ENCODE measurements at places on chromosomes 11 and 22.

GRCh38 chr22:40094485-40094884 is 83.2 kb upstream of the TNRC6B start:
- no peak for DNase-seq

DNA sequence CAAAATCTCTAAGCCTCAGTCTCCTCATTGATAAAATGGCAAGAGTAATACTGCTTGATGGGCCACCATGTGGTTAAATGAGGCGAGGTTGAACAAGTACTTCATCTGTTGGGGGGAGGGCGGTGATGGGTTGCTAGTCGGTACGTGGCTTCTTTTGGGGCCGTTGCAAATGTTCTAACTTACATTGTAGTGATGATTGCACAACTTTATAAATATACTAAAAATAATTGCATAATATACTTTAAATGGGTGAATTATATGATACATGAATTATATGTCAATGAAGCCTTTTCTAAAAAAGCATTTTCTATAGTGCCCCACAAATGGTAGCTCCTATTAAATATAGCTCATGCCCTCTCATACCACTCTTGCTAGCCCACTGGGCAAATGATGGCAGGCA is 6.5 kb downstream of the MS4A8 start:
- no peak for DNase-seq

DNA sequence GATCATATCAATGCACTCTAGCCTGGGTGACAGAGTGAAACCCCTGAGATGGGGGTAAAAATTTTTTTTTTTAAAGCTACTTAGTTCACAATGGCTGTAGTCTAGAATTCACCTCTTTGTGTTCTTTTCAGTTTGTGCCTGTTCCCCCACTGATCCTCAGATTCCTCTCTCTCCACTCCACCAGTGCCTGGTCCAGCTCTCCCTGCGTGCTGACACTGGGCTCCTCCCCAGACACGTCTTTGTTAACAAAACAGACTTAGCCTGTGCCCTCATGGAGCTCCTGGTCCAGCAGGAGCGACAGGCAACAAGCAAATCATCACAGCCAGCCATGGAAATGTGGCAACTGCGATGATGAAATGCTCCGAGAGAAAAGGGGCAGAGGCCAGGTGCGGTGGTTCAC is 34.0 kb downstream of the IFT27 start:
- DNase-seq: no peak

DNA sequence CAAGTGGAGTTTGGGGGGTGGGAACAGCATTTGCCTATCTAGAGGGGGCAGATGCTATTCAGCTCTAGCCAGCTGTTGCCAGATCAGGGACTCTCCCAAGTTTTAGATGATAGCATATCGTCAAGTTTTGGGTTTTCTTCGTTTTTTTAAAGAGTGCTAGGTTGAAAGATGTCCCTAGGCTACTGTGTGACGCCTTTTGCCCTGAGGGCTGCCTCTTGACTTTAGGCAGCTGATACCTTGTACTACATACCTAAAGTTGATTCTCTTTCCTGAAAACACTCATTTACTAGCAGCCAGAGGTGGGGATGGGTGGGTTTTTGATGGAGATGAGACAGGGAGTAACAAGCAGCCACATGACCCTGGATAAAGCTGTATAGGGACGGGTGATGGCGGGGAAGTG is 87.1 kb downstream of the ABTB2 start:
- no peak for DNase-seq

- DNase-seq: peak; percentile 20
Observed at GRCh38 chr11:19558189-19558986, 154.2 kb upstream of the NAV2 start.

DNA sequence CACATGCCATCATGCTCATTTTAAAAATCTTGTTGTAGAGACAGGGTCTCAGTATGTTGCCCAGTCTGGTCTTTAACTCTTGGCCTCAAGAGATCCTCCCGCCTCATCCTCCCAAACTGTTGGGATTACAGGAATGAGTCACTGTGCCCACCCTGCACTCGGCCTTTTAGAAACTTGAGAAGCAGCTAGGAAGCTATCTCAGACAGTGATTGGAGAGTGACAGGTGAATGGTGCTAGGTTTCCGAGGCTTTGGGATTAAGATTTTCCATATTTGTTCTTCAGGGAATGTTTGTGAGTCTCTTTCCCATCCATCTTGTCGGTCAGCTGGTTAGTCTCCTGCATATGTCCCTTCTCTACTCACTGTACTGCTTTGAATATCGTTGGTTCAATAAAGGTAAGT is 10.5 kb downstream of the EI24 start:
- DNase-seq: no peak

DNA sequence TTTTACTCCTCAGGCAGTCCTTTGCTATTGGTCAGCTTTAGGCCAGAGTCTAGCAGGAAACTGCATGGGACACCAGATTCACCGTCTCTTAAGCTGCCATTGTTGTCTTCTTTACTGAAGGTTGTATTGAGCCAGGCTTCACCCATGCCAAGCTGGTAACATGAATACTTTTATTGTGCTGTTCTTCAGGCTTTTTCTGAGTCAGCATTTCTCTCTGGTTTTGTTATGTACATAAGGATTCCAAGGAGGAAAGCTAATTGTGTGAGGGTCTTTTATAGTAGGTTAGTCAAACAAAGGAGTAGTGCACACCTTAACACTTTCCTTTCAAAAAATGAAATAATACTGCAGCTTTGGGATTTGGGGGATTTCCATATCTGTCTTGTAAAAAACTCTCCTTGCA is 252.8 kb downstream of the JRKL start:
- no peak for DNase-seq

DNA sequence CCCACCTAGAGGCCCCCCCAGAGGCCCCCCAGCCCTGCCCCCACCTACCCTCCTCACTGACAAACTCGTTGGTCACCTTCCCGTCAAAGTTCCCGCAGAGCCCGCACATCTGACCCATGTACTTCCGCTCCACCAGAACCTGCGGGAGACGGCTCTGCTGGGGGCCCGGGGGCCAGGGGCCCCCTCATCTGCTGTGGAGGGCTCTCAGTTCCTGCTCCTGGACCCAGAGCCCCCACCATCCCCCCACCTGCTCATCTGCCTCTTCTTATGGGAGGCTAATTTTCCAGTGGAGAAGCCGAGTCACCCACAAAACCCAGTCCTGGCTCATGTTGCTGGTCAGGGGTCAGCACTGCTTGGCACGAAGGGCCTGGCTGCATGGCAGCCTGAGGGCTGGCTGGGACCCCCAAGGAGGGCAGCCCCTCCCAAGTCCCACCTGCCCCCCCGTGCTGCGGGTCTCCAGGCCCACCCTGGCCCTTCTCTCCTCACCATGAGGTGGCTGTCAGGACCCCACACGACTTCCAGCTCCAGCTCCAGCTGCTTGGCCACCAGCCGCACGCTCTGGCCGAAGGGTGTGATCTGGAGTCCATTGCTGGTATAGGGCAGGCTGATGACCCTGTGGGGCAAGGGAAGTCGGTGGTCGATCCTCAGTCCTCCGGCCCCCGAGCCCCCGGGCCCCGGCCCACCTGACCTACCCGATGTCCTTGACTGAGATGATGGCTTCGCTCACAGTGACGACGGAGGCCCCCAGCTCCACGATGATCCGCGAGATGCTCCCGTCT is 5.2 kb downstream of the MUC6 start:
- DNase-seq: no peak

DNA sequence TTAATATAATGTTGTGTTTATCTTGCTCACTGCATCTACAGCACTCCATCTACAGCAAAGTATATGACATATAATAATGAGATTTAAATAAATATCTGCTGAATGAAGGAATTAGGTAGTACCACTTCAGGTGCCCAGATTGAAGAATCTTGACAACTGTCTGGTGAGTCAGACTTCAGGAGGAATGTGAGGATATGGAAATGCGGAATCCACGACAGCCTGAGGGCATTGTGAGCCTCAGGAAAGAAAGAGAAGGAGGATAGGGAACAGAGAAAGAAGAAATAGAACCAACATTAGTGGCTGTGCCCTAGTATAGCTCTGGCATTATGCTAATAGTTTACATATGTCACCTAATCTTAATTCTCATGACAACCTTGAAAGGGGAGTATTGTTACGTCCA is 304.4 kb downstream of the AASDHPPT start:
- DNase-seq: no peak

GRCh38 chr22:50733521-50734342 is 4.3 kb upstream of the ACR start:
- DNase-seq: no peak

GRCh38 chr11:4593739-4594138 is at the start of gene OR52I1:
TSS of gene OR52I1 (plus strand) at chr11:4594039. CDS start at chr11:4594039, 0 bp downstream.
- no peak for DNase-seq

GRCh38 chr11:59676205-59676604 is 7.4 kb upstream of the PATL1 start:
- DNase-seq: no peak

DNA sequence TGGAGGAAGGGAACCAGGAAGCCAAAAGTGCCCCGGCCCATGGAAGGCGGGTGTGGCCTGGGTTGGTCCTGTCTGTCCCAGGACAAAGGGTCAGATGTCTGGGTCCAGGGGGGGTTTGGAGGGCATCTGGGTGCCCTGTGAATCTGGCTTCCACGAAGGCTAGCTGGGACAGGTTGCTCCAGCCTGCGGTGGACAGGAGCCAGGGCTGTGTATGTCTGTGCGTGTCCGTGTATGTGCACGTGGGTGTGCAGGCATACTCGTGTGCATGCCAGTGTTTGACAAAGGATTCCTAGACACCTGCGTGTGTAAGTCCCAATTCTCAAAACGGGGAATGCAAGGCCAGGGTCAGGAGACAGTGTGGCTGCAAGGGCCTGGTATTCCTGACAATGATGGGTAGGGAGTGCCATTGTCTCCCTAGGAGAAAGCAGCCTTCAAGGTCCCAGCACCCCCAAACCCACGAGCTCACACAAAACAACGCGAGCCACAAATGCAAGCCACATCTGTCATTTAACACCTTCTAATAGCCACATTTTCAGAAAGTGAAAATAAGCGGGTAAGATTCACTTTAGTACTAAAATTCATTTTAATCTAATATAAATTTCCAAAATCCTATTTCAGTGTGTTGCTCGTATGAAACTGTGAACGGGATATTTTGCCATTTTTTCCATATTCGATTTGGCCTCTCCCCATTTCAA is 78.4 kb upstream of the WNT7B start:
- DNase-seq: no peak

DNA sequence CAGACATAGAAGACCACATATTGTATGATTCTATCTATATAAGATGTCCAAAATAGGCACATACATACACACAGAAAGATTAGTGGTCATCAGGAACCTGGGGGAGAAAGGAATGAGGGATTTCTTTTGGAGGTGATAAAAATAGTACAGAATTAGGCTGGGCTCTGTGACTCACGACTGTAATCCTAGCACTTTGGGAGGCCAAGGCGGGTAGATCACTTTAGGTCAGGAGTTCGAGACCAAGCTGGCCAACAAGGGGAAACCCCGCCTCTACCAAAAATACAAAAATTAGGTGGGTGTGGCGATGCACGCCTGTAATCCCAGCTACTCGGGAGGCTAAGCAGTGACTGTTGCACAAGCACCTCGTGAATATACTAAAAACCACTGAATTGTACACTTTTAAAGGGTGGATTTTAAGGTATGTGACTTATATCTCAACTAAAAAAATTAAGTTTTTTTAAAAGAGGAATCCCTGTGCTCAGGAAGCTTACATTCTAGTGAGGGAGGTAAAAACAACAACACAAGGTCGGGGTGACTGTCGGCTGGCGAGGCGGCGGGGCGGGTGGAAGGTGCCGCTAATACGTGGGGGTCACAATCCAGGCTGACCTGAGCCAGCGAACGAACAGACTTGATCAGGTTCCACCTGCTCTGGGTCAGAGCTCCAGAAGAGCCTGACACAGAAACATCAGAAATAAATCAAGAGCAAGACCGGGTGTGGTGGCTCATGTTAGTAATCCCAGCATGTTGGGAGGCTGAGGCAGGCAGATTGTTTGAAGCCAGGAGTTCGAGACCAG is 25.3 kb upstream of the TESMIN start:
- no peak for DNase-seq

GRCh38 chr22:20430720-20431510 is 6.7 kb downstream of the SCARF2 start:
- DNase-seq: no peak

DNA sequence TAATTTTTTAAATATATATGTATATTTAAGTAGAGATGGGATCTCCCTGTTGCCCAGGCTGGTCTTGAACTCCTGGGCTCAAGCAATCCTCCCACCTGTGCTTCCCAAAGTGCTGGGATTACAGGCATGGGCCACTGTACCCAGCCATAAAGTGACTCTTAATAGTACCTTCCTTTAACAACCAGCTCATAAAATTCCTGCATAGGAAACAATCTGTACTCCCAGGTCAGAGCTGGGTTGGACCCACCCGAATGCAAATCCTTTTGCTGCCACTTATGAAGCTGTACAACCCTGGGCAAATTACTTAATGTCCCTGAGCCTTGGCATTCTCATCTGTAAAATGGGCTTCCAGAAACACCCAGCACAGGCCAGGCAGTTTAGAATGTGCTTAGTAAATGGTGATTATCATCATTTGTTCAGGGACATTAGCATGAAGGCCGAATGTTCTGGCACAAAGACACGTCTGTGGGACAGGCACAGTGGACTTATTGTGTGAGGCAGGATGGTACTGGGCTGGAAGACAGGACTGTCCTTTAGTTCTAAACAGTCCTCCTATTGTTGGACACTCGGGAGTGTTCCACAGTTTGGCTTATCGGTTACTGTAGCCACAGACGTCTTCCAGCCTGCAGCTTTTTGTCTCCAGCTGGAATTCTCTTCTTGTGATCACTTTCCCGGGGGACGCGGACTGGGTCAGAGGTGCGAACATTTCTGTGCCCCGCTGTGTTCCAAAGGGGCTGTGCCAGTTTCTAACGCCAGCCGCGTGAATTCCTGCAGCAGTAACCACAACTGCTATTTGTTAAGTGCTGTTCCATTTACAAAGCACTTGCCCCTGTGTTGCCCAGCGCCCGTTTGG is 6.0 kb downstream of the PDXP start:
- no peak for DNase-seq

DNA sequence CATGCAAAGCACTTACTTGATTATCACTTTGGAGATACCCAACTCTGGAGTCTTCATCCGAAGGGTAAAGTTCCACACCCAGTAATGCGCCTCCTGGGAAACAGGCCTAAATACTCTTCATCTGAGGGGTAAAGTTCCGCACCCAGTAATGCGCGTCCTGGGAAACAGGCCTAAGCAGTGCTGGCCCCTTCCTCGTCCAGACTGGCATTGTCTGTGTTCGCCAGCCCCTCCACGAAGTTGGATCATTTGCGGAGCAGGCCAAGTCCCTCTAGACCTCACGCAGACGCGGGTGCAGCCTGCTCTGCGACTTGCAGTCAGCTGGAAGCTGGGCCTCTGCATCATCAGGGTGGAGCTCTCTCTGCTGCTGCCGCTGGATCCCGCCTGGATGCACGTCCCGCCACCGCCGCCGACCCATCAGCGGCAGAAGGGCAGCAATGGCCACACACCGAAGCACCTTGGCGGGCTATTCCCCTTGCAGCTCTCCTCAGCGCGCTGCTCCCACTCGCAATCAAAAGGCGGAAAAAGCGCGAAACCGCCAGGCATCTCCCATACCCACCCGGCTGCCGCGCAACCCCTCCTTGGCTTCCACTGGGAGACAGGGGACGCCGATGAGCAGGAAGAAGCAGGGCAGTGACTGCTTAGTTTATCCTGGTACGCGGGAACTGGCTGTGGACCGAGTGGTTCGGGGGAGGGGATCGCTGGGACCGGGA is 34.1 kb upstream of the GLYATL1 start:
- DNase-seq: no peak

- peak; percentile 62 for DNase-seq
Observed at GRCh38 chr11:8593935-8594909, at the start of gene STK33. TSS of gene STK33 (minus strand) at chr11:8594228. CDS start at chr11:8474905, 119,323 bp downstream.

GRCh38 chr11:92477686-92478085 is 253.1 kb downstream of the FAT3 start:
- DNase-seq: no peak

- DNase-seq: no peak
Observed at GRCh38 chr11:113977701-113978100, 2.8 kb downstream of the HTR3A start.

- DNase-seq: no peak
Observed at GRCh38 chr11:26944866-26945664, 48.8 kb upstream of the FIBIN start.
